ENCODE measurements at places on chromosomes 3 and 15.

- DNase-seq = no peak
Measured at GRCh38 chr3:121836064-121836463, 1.1 kb downstream of the EAF2 start.

DNA sequence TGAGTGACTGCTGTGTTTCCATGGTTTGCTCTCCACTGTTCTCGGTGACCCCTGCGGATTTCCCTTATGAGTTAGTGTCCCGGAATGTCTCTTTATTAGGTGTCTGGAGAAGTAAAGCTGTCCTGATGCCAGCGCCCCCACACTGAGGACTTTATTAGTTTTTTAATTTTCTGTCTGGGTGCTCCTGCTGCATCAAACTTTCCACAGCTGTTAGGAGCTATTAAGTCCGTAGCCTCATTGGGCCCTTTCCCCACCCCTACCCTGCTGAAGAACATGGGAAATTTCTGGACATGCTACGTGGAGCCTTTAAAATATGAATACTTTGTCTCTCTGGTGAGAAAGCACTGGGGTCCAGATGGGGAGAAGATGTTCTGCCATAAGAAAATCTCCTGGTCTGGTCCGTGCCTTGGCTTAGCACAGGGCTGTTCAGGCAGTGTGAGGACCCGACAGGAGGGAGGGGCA, 161.7 kb upstream of the HES1 start:
- no peak for DNase-seq

- no peak for DNase-seq
Measured at GRCh38 chr3:42906070-42906847, at the start of gene ZNF662. ZNF662 (plus strand) TSS chr3:42906142; CDS start chr3:42908115, 1,973 bp downstream.

DNA sequence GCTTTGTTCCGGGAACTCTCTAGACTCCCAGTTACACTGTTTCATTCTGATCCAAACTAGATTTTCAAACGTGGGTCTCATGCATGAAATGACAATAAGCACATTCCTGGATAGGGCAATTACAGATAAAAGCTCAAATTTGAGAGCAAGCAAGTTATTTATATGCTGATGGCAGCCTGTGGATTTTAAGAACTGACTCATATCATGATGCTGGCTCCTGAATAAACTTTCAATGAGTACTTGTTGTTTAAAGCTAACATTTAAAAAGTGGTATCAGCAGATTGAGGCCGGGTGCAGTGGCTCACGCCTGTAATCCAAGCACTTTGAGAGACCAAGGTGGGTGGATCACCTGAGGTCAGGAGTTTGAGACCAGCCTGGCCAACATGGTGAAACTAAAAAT, 66.6 kb downstream of the LEO1 start:
- DNase-seq = no peak

- DNase-seq = no peak
Measured at GRCh38 chr3:197371591-197372046, 73.2 kb upstream of the DLG1 start.

- DNase-seq = no peak
Measured at GRCh38 chr3:52606373-52607085, 70.1 kb downstream of the UQCC5 start.

GRCh38 chr15:59180945-59181600, 25.6 kb upstream of the LDHAL6B start:
- DNase-seq = no peak

DNA sequence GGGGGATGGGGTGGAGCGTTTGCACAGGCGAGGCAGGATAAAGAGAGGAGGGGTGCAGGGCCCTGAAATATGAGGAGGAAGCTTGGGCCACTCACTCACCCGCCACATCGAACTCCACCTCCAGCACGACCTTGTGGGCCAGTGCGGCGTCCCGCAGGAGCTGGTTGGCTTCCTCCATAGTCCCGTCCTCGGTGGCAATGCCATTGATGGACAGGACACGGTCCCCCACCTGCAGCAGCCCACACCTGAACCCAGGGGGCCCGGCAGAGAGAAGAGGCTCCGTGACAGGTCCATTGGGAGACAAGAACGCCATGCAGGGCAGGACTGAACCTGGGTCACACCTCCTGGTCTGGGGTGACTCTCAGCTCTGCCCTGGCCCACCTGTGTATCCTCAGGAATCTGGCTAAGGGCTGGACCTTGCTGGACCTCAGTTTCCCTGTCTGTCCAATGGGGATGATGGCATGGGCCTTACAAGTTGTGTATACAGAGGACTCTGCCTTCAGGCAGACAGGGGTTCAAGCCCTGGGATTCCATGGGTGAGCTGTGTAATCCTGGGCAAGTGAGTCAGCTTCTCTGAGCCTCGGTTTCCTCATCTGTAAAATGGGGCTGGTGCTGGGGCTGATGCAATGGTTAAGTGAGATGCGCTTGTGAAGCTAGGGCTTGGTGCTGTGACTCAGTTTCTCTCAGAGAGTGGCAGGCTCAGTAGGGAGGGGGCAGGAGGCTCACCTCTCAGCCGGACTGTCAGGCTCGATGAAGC, 26.4 kb downstream of the GRIP2 start:
- no peak for DNase-seq

DNA sequence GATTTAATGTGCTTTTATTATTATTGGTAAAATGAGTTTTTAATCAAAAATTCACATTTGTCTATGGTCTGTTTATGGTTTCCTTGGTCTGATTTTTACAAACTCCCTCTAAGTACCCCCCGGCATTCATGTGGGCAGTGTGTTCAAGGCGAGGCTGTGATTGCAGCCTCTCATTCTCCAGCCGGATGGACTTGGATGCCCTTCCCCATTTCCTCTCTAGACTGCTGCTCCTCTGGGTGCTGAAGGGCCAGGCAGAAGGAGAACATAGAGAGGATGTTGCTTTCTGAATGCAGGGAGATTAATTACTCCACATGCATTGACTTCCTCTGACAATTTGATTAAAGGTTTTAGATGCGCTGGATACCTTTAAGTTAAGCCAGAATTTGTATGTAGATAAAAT, 3.9 kb upstream of the TMC3 start:
- no peak for DNase-seq

DNA sequence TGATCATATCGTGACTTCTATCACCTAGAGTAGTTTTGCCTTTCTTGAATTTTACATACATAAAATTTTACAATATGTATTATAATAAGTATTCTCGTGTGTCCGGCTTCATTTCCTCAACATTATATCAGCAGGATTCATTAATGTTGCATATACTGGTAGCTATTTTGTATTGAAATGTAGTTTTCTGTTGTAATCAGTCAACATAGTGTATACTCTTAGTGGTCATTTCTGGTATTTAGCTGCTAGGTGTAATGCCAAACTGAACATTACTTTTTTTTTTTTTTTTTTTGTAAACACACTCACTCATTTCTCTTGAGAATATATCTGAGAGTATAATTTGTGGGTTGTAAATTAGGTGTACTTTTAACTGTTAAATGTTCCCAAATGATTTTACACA, 70.1 kb downstream of the CGNL1 start:
- DNase-seq = no peak

- no peak for DNase-seq
Measured at GRCh38 chr3:133754973-133755828, 9.0 kb downstream of the TF start.

- no peak for DNase-seq
Measured at GRCh38 chr3:32392536-32393302, 1.1 kb downstream of the CMTM7 start.

GRCh38 chr15:23750776-23751175, 63.7 kb upstream of the NDN start:
- no peak for DNase-seq

DNA sequence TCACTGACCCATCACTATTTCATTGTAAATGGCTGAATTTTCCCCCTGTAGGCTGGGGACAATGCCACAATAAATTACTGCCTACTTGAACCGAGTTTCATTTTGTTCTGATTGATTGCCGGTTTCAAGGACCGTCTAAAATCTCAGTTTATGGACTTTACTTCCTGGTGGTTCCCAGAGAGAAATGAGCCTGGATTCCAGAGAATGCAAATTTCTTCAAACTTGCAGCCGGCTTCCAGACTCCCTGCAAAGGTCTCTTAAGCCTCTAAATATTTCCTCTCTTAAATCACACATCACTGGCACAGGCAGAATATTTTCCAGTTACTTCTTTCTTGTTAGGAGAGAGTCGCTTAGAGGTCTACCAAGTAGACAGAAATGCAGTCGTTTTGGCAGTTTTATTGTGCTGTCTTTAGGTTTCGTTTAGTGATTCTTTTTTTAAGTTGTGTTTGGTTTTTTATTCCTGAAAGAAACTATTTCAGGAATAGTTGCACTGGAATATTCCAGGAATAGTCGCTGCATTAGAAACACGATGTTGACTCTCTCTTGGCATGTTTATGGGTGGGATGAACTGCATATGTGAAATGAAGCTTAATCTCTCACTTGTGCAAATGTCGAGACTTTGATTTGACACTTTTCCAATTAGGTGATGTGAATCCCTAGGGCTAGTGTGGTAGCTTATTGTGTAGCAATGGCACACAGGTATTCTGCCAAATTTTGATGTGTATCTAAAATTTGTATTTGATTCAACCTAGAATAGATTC, 284.1 kb upstream of the NR2E3 start:
- no peak for DNase-seq

GRCh38 chr3:48697952-48698351, 12.2 kb upstream of the NCKIPSD start:
- no peak for DNase-seq

GRCh38 chr3:131109156-131109555, 82.5 kb downstream of the NEK11 start:
- DNase-seq = no peak

DNA sequence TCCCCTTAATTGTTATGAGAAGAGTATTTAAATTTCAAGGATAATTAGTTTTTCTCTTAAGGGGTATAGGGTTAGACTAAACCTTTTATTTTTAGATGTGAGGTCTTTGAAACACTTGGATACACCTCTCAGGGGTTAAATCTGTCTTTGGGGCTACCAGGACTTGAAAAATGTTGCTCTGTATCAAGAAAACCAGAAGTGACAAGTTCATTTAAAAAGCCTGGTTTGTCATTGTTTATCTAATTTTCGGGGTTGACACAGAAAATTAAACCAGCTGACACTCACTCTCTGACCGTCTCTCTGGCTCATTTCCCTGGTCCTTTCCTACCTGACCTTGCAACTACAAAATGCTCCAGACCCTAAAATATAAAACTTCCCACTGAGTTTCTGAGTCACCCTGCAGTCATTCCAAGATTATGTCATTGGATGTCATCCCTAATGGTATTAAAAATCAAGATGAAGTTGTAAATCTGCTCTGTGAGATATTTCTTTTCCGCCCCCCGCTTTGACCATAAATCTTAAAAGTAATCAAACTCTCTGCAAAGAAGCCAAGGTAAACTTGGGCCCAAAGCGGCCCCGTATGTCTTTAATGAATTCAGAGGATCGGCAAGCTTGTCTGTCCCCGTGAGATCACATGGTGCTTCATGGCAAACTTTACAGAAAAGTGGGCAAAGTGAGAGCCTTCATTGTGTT, 32.9 kb upstream of the SKOR1 start:
- no peak for DNase-seq

GRCh38 chr15:78098131-78098755, 5.9 kb downstream of the SH2D7 start:
- DNase-seq = no peak

GRCh38 chr15:90553248-90553745, 23.6 kb downstream of the CRTC3 start:
- no peak for DNase-seq

DNA sequence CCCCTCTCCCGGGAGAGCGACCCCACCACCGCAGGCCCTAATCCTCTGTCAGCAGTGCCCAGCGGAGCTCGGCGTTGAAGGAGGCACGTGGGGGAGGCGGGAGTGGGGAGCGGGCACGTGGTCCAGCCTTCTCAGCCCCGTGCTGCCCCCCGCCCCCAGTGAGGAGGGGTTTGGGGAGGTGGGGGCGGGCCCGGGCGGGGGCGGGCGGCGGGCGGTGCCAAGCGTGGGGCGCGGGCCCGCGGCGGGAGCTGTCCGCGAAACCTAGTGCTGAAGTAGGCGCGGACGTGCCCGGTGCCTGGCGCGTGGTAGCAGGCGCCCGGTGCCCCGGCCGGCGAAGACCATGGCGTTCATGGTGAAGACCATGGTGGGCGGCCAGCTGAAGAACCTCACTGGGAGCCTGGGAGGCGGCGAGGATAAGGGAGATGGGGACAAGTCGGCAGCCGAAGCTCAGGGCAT, at the start of gene CPLX3:
TSS of gene CPLX3 (plus strand) at position 264 of the 456 bp plus-strand sequence. CDS start at position 341, 77 bp downstream.
- peak; percentile 44 for DNase-seq

DNA sequence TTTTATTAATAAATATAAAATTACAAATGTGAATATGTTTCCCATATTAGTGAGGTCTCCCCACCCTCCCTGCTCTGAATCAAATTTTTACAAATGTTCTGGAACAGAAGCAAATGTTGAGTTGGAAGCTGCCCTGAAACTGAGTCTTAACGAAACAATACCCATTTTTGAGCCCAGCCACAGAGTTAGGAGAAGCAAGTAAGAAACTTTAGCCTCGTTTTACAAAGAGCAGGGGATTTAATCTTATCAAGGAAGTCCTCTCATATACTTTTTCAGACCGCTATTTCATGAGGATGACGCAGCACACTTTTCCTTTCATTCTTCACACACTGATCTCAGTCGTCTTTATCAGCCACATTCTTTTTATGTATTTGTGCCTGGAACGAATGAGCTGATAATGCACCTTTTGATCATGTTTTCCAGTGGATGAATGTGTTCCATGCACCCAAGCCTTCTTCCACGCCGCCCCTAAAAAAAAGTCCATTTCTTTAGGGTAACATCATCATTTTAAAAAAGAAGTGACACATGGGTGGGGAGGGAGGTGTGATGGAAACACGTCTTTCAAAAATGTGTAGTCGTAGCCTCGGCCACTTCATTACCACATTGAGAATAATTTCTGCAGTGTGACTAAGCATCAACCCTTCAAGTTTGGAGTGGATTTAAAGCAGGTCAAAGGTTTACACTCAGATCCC, 48.1 kb downstream of the SETMAR start:
- DNase-seq = no peak

- no peak for DNase-seq
Measured at GRCh38 chr3:9776896-9777693, 7.3 kb upstream of the CAMK1 start.

DNA sequence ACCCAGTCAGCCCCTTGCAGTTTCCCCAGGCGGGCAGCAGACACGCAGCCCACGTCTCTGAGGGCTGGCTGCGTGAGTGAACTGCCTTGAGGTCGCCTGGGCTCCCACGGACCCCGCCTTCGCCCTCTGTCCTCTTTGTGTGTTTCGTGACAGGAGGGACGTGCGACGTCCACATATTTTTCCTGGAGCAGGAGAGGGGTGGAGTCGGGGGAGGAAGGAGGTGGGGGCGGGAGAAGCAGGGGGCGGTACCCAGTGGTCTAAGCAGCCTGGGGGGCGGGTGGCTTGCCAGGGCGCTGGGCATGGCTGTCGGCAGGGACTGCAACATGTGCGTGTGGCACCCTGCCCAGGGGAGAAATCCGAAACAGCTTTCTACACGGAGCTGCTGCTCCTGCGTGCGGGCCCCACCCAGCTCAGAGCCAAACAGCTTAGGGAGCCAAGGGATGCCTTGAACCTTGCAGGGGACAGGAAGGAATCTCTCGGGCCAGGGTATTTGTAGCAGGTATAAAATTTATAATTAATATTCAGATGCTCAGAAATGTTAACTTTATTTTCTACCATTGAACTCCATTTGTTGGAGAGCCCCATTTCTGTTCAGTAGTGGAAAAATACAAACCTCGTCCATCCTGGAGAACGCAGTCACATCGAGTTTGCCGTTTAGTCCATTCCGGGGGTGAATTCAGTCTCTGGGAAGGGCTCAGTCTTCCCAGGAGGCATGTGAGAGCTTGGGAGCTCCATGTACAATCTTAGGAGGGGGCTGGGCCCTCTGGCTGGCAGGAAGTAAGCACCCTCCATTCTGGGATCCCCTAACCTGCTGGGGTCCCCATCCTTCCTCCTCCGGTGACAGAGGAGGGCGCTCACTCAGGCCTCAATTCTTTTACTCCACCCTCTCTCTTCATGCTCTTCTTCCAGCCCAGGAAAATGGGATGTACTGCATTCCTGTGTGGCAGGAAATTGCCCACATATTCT, 79.1 kb upstream of the MEF2A start:
- no peak for DNase-seq

- DNase-seq = no peak
Measured at GRCh38 chr3:25854635-25855034, 64.7 kb downstream of the OXSM start.
